CD4-positive, alpha-beta T cell (primary cell): ENCODE measurements at places on chromosomes 4 and X. TPM values are rescaled to one million over a fixed set of nuclear protein-coding genes. Genes with fewer than 3 reads are reported as not detected.

Gene GPR82
- not detected for total RNA-seq

Gene UBE2K
- 41.3 TPM for total RNA-seq

Gene MSX1
- total RNA-seq = not detected

Gene MTM1
- 26.9 TPM for total RNA-seq

Gene PGRMC1
- total RNA-seq = 14.9 TPM

Gene TSPAN7
- total RNA-seq = 0.36 TPM

Gene SULT1B1
- total RNA-seq = 9.4 TPM

Gene DMP1
- not detected for total RNA-seq

Gene MAML3
- total RNA-seq = 2.5 TPM

Gene KCNE5
- total RNA-seq = not detected

Gene PWWP3B
- total RNA-seq = not detected

Gene HPGDS
- not detected for total RNA-seq

Gene TCP11X2
- total RNA-seq = not detected

Gene DSPP
- total RNA-seq = not detected

Gene SH3BGRL
- 41.7 TPM for total RNA-seq

Gene GEMIN8
- total RNA-seq = 10.2 TPM

Gene PNMA6F
- not detected for total RNA-seq

Gene PRPS1
- 66.5 TPM for total RNA-seq

Gene UCP1
- not detected for total RNA-seq

Gene SUPT20HL2
- not detected for total RNA-seq

Gene LCORL
- 6.5 TPM for total RNA-seq

Gene HMX1
- total RNA-seq = not detected

Gene UGT2B7
- total RNA-seq = not detected

Gene EREG
- total RNA-seq = 0.59 TPM

Gene HMGB3
- total RNA-seq = 5.4 TPM

Gene RPS6KA6
- total RNA-seq = not detected

Gene N4BP2
- total RNA-seq = 21.7 TPM

Gene ZNF732
- not detected for total RNA-seq

Gene CXCL5
- total RNA-seq = not detected

Gene CLDN2
- total RNA-seq = not detected

Gene BGN
- total RNA-seq = not detected

Gene DCHS2
- total RNA-seq = 0.16 TPM

Gene MTMR8
- total RNA-seq = 3.1 TPM

Gene H2BW2
- not detected for total RNA-seq

Gene CXCL1
- total RNA-seq = not detected

Gene SCOC
- 5.9 TPM for total RNA-seq

Gene MAGEA4
- not detected for total RNA-seq

Gene SCML2
- total RNA-seq = 0.30 TPM

Gene SLC10A4
- not detected for total RNA-seq

Gene SSX4B
- total RNA-seq = not detected

Gene HTT
- 62.6 TPM for total RNA-seq
